ENCODE measurements at places on chromosomes 6 and 20. TPM values are rescaled to one million over a fixed set of nuclear protein-coding genes. Genes with fewer than 3 reads are reported as not detected.

Gene TGM2
- total RNA-seq: 194 TPM

DNA sequence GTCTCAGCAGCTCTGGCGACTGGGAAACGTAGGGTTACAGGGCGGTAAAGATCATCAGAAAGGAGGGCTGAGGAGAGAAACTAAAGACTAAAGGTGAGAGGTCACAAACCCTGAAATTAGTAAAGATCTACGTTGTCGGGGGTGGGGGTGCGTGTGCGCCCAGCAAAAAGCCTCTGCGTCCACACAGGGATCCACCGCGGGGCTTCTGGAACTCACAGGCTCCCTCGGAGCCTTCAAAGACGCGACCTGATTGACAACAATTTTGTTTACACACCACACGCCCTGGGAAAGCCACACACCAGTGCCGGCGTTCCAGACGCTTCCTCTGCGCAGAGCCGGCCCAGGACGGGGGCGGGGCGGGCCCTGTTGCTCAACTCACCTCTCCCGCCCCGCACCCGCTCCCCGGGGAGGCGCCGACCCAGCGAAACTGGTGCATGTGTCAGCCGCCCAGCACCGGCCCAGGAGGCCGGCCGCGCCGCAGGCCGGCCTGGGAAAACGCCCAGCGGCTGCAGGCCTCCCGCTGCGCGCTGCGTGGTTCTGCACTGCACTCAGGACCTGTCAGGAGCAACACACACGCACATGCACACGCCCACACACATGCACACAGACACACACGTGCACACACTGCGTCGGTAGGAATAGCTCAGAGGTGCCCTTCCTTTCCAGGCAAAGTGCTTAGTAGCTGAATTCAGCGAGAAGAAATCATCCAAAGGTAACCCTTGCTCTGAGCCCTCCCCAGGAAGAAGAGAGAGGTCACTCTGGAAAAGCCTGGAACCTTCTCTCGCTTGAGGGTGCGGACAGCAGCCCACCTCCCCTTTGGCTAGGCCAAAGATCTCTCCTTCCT lies 57.2 kb upstream of the ARID1B start:
- DNase-seq: peak; percentile 91

GRCh38 chr6:87210979-87211378 lies 55.6 kb downstream of the ZNF292 start:
- no peak for DNase-seq

Gene SPEF1
- 11.7 TPM for total RNA-seq

Gene HLA-DPB1
- 235 TPM for total RNA-seq

DNA sequence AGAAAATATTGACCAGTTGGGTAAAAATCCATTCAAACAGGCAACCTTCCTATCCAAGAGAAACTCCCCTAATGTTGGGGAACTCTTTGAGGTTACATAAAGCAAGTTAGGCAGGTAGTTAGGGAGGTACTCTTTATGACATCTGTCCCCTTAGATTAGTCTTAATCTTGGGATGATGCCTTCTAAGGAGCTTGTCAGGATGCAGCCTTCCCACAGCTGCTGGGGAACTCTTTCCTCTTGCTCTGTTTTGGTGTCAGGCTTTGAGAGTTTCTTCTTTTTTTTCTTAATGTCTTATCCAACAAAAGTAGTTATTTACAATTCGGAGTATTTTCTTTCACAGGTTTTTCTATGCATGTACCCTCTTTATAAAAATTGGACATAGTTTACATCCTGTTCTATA lies 194.8 kb downstream of the CDKAL1 start:
- DNase-seq: no peak

Measured in lung (tissue), 17 donors.